Cortex of kidney (tissue), 1 donor: ENCODE measurements at places on chromosomes 6 and 20.

DNA sequence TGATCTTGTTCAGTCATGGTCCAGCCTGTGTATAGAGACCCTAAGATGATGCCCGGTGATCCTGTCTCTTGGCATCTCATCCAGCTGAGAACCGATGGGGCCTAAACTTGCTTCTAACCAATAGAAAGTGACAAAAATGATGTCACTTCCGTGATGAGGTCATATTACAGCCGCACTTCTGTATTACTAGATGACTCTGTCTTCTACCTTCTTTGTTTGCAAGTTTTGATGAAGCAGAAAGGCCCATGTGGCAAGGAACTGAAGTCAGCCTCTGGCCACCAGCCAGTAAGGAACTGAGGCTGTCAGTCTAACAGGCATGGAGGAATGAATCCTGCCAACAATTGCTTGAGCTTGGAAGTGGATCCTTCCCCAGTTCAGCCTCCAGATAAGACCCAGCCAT is 32.8 kb upstream of the HLA-C start:
- no peak for DNase-seq

GRCh38 chr6:31888276-31889258 is 8.9 kb downstream of the EHMT2 start:
- no peak for DNase-seq

GRCh38 chr6:47168180-47168579 is 126.0 kb upstream of the ADGRF1 start:
- DNase-seq: no peak

DNA sequence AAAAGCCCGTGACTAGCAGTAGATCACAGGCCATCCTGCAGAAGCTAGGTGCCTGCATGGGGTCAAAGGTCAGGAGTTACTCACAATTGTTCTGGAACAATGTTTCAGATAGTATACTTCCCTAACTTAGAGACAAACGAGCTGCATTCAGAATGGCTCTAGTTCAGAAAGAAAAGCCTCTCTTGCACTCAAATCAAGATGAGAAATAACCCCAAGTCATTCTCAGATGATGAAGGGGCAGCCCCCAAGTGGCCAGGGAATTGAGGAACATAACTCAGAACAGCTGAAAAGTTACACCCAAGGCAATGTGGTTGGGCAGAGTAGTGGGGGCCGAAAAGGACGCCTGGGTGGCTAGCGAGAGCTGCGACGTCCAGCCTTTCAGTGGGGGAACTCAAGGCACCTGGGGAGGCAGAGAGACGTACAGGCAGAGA is 27.8 kb downstream of the FYN start:
- DNase-seq: no peak

- DNase-seq: no peak
These were observed 656.3 kb upstream of the NOX3 start for GRCh38 chr6:156111913-156112312.

GRCh38 chr20:34525342-34525708 is 9.1 kb downstream of the DYNLRB1 start:
- DNase-seq: no peak

DNA sequence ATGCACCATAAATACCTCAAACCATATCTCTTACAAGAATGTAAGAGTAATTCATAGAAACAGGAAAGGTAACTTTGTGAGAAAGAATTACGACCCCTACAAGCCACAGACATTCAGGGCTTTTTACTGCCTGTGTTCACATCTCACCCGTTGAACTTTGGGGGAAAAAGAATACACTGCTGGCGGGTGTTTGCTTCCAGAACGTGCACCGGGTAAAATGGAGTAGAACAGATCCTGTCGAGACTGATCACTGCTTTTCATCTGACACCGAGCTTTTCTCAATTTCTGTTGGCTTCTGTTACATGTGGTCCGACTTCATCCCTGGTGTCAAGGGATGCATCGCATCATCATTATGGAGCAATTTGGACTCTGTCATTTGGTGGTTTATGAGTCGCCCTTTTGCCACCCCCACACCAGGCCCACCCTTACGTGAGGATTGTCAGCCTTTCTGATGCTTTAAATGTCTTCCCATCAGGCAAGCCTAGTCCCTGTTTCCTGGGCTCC is 219.2 kb upstream of the ZFP64 start:
- DNase-seq: no peak

- DNase-seq: no peak
These were observed 3.8 kb upstream of the DSP start for GRCh38 chr6:7537565-7538174.

GRCh38 chr6:137951064-137951597 is 84.1 kb downstream of the TNFAIP3 start:
- DNase-seq: no peak

GRCh38 chr6:99613409-99613704 is 6.7 kb downstream of the PRDM13 start:
- no peak for DNase-seq

DNA sequence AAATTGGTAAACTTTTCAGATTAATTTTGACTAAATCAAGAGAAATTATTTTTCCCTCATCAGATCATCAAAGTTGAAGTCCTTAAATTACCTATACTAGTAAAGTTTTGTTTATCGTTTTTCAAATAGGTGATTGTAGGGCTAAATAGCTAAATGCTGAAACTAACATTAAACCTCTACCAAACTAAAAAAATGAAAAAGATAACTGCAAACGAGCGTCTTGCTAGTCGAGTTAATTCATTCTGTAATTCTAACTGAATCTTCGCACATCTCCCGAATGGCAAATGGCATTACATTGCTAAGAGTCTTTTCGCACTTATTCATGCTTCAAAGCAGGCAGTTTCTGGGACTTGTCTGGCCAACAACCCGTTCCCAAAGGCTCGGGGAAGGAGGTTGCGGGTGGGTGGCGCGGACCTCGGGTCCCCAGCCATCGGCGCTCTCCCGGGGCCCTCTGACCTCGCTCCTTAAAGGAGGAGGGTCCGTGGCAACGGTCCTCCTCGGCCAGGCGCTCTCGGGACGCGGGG is 43.8 kb downstream of the POPDC3 start:
- DNase-seq: no peak

DNA sequence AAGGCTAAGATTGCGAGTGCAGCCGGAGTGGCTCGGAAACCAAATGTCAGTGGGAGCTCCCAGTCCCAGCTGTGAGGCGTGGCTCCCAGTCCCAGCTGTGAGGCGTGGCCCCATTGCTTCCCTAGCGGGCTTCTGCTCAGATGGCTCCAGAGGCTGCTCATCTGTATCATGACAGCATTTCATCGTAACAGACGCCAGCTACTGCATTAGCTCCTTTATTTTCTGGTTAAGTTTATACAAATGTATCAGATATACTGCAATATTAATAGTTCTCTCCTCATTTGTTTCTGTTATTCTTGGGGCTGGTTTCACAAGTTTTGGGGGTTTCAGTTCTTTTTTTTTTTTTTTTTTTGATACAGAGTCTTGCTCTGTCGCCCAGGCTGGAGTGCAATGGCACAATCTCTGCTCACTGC is 34.7 kb upstream of the TBXT start:
- DNase-seq: no peak

- no peak for DNase-seq
These were observed 135.6 kb upstream of the UST start for GRCh38 chr6:148611213-148611612.

GRCh38 chr6:45422503-45423110 is 44.9 kb upstream of the SUPT3H start:
- DNase-seq: no peak

DNA sequence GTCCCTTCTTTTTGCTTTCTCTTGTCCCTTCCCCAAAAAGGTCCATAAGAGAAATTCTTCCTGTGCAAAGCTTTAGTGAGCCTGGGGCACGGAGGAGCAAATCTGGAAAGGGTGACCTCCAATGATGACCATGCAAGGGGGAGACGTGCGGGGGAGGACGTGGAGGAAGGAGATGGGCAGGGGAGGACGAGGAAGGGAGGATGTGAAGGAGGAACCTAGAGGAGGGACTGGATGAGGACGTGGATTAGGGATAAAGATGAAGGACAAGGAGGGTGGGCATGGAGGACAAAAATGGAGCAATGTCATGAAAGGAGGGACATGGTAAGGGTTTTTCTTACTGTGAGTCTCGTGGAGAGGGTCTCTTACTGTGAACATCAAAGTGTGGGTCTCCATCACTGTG is 139.5 kb downstream of the ERMARD start:
- DNase-seq: no peak

DNA sequence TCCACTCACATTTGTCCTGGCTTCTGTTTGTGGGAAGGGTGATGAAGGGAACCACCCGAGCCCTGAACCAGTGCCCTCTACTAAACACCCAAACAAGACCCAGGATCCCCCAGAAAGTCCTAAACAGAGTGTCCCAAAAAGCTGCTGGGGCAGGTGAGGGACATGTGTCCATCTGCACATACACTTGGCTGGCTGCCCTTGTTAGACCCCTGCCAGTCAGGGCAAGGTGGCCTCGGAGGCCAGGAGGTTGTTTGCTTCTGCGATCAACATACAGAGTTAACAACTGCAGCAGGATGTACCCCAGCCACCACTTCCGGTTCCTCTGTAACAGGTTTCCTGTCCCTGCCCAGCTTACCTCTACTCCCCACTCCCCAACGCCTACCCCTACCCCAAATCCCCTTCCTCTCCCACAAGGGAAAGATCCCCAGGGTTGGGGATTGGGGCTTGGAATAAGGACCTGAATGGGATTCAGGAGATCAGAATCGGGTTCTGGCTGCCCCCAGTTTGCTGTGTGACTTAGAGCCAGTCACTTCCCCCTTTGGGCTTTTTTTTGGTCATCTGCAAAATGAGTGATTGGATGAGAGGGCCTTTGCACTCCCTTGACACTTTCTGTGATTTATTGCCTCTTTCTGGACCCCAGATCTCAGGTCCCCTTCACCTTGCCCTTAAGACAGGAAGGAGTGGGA is 13.9 kb downstream of the DEF6 start:
- no peak for DNase-seq

- no peak for DNase-seq
These were observed 22.3 kb upstream of the THEMIS start for GRCh38 chr6:127923135-127923534.

DNA sequence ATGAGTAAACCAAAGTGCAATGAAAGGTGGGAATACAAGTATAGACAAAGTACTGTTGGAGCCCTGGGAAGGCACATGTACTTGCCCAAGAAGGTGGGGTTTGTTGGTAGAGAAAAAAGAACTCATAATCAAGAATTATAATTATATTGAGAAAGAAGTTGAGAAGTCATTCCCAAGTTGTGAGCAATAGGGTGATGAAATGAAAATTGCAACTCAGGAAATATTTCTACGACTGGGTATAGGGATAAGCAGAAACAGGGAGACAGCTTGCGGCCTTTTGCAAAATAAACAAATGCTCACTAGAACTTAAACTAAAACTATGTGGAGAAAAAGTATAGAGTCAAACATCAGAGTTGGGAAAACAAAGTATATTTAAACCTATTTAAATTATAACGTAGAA is 250.7 kb upstream of the FAM83B start:
- no peak for DNase-seq

GRCh38 chr20:50510706-50511542 is 741 bp downstream of the PTPN1 start:
- no peak for DNase-seq

DNA sequence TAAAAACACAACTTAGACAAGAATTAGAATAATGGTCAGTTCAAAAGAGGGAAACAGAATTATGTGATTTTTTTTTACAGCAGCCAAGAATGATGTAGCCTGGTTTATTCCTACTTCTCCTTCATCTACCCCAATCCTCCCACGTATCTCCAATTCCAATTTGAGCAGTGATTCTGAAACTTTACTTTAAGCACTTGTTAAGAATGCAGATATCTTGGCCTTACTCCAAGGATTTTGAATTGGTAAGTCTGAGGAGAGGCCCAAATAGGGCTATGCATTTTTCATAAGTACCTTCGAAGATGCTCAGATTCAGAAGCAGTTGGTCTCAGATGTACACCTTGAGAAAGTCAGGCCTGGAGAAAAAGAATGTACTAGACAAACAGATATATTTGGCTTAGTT is 233.4 kb upstream of the FLRT3 start:
- no peak for DNase-seq

DNA sequence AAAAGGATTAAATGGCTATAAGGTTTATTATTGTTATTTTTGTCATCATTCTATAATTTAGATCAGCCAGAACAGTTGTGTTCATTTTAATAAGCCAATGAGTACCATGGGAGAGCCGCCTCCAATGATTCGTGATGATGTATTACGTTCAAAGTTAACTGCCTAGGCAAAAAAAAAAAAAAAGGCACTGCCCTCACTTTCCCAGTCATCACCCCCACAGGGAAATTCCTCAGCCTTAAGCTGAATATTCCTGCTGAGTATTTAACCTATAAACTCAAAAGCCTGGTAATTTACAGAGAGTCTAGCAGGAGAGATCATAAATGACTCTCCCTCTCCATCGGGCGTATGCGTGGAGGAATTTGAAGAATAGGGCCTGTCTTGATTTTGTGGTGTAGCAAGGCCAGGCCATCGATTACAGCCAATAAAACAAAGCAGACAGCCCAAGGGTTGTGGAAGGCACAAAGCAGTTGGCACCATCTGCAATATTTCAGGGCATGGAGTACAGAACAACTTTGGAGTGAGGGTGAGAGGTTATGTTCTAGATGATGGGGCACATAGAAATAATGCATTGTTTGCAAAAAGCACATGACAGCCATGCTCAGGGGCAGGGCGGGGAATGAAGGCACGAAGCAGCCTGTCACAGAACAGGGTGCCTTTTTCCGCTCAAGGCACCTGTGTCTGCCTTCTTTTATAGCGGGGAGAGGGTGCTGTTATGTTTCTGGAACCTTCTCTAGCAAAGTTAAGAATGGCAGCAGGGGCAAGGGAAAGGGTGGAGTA is 138.2 kb upstream of the DTNBP1 start:
- no peak for DNase-seq

- DNase-seq: no peak
These were observed 15.6 kb downstream of the PKIG start for GRCh38 chr20:44597930-44598329.

DNA sequence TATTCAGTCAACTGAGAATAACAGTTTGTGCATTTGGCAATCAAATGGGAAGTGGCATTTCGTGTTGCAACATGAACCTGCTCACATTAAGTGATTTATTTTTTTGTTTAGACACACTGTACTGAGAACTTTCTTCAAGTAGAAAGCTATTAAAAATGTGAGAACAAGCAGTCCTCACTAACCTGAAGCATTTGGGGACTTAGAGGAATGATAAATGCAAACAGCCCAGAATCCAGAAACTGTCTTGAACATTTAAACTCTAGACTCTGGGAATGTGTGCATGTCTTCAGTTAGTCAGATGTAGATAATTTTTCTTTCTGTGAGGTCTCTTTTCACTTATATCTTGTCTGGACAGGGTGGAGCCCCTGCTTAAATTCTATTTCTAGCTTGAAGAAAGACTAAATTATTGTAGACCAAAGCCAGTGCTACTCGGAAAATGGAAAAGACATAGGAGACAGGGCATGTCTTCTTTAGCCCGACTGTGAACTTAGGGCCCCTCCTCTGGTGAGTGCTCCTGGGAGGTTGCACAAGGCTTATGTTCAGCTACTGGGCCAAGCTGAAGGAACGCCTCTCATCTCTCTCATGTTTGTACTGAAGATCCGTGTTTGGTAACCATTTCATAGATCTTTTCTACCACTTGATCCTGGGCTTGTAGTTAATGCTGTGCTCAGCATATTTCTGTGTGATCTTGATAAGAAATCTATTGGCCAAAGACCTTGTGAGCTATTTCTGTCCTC is 70.1 kb downstream of the SLX4IP start:
- no peak for DNase-seq
